ENCODE measurements at places on chromosomes 16 and 17.

DNA sequence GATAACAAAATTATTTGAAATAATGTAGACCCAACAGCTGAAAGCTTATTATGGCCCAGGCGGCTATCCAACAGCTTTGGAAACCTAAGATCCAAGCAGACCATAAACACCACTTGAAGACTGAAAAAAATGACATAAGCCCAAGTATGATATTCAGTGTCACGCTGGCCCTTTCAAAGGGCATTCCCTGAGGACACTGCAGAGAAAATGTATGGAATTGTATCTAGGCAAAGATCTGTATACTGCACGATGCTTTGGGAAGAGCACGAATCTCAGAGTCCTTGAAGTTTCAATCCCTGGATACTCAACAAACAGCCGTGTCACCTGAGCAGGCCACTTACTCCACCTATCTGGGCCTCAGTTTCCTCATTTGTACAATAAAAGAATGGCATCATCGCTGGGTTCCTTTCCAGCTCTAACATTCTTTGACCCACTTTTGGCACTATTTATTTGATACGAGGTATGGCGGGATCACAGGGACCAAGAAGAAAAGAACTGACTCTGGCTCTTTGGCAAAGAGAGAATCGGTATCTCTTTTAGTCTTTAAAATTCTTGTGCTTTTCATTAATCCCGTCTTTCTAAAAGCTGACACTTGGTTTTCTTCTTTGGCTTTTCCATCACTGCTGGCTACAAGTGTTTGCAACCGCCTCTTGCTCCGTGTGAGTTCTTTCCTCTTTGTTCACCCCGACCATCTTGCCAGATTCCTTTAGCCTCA lies 1.2 kb downstream of the STAT5B start:
- no peak for DNase-seq

- no peak for DNase-seq
These were observed 23.4 kb downstream of the MYH8 start for GRCh38 chr17:10398352-10398751.

DNA sequence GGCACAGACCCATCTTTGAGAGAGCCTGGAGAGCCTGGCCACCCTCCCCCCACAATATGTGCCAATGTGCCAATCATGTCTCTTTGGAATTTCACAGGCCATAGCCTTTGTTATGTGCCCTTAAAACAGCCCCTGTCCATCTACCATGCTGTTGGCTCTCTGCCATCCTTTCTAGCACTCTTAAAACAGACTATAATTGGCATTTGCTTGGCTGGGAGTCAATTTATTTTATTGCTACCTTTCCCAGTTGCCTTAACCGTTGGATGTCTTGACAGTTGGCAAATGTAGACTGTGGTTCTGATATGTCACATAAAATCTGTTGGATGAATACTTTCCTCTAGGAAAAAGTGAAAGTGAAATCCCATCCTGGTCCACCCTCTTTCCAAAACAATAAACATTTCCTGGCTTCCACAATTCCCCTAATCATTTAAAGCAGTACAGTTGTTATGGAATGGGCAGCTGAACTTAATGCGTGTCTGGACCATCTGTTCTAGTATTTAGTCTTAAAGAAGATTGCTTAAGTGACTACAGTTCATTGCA lies 394.0 kb downstream of the KCNJ2 start:
- DNase-seq, result no peak

- DNase-seq, result no peak
These were observed 5.7 kb downstream of the ENO3 start for GRCh38 chr17:4956493-4957061.

GRCh38 chr16:25155553-25156460 lies 44.3 kb downstream of the LCMT1 start:
- peak; percentile 12 for DNase-seq

- DNase-seq, result no peak
These were observed 22.3 kb downstream of the SEZ6 start for GRCh38 chr17:28983286-28984230.

DNA sequence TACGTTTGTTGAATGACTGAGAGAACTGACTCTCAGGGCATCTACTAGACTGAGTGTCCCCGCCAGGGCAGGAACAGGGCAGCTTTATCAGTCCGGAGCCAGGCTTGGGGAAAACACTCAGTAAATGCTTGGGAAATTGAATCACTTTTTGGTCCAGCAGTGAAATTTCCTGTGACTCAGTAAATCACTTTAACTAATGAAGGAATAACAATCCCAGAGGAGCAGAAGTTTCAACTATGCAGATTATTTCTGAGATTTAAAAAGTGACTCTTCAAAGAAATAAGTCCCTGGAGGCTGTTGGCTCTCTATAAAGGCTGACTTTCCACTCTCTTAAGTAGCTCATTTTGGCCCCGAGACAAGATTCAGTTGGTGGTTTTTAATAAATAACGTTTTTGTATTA lies 101.8 kb downstream of the FOXL1 start:
- DNase-seq, result peak; percentile 80

GRCh38 chr16:31703526-31704128 lies 170.0 kb upstream of the ZNF267 start:
- no peak for DNase-seq

GRCh38 chr17:30278032-30278431 lies 13.7 kb downstream of the BLMH start:
- peak; percentile 18 for DNase-seq

DNA sequence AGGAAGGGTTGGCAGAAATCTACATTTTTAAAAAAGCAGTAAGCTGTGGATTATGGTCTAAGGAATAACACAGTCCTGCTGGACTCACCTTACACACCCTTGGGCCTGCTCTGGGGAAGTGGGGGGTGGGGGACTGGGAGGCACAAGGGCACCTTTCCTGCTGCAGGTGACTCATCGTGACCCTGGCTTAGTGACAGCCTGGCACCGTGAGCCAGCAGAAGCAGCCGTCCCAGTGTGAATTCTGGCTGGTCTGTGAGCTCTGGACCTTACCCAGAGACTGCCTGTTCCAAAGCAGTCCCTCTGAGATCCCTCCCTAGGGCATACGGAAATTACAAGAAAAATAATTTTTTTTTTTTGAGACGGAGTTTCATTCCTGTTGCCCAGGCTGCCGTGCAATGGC lies 4.2 kb upstream of the CRK start:
- DNase-seq, result peak; percentile 18

- no peak for DNase-seq
These were observed 58.5 kb downstream of the OR1D5 start for GRCh38 chr17:3004925-3005324.

DNA sequence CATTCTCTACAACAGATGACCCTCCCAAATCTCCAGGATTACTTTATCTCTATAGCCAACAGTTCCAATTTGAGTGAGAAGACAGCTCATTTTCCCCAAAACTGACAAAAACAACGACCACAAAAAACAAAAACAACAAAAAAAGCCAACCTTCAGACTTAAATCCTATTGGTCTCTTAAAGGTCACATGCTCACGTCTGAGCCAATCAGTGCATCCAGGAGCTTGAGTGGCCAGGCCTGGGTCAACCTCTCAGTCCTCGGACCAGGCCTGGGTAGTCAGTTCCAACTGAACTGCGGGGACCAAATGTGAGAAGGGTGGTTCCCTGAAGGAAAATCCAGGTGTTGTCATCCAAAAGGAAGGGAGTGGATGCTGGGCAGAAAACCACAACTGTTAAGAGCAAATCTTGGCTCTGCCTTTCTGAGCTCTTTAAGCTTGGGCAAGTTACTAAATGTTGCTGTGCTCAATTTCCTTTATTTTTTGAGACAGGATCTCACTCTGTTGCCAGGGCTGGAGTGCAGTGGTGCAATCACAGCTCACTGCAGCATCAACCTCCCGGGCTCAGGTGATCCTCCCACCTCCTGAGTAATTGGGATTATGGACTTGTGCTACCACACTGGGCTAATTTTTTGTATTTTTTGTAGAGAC lies 43.0 kb upstream of the MSI2 start:
- no peak for DNase-seq
